ENCODE measurements at places on chromosomes 3 and 15.

DNA sequence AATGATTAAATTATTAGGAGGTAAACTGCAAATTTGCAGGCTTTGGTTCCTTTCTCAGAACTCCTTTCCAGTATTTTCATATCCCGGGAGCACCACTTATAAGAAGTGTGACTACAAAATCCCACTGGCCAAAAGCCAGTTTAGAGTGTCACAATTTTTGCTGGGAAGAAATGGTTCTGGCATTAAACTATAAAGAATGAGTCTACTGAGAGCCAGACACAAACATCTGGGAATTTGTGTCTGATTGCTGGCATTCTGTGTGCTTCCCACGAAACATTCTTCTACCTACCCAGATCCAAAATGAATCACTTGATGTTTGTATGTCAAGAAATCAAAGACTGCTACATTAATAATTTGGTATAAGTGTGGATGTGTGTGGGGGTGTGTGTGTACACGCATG, 82.8 kb downstream of the DUT start:
- peak; percentile 68 for DNase-seq

DNA sequence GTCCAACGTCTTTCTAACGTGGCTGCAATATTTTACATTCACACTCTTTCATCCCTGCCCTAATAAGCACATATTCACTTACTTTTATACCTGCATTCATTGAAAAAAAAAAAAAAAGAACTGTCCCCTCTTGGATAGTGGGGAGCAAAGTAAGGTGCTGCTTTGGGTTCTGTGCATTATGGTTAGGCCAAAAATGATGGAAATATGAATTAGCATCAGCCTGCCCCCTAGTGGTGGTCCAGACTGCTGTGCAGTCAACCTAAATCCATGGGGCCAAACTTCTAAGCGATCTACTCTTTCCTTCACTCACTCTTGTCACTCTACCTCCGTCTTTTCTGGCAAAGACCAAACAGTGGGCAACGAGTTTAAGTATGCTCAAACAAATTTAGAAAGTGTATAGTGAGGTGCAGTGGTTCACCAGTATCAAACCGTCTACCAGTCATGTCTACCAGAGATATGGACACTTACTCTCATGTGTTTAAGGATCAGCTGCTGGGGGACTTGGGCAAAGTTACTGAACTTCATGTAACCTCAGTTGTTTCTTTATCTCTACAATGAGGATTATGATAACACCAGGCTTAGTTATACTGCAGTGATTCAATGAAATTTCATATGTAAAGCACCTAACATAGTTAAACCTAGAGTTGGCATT, 61.5 kb upstream of the GRM7 start:
- DNase-seq: no peak

DNA sequence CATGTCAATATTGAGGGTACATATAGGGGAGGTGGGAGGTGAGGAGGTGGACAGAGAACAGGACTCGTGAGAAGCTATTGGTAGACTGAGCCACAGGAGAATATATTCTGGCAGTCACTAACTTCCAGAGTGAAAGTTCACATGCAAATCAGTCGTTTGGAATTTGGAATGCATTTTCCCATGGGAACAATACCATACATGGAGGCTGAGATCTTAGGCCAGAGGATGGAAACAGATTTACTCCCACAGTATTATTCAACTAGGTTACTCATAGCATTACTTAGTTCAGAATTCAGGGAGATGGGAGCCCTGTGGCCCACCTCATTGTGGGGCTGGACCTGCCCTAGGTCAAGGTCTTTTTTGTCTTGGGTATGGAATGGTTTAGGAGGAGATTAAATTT, 36.4 kb upstream of the ABHD2 start:
- peak; percentile 78 for DNase-seq

GRCh38 chr15:64685230-64685888, 90.0 kb downstream of the RBPMS2 start:
- no peak for DNase-seq

DNA sequence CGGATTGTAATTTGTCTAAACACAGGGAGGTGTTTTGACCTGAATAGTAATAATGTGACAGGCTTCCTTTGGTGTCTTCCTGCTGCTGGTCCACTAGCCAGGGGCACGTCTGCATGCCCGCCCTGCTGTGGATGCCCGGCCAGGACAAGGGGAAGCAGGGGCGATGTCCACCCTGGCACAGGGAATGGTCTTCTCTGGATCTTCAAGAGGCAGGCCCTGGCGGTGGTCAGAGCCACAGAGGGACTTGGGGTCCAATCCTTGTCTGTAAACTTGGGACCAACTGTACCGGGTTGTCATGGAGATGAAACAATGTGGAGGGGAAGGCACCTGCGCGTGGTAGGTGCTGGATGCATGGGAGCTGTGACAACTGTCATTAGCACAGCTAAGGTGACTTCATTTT, 134.1 kb downstream of the RPLP1 start:
- no peak for DNase-seq

GRCh38 chr3:463252-464192, 267.0 kb downstream of the CHL1 start:
- no peak for DNase-seq

DNA sequence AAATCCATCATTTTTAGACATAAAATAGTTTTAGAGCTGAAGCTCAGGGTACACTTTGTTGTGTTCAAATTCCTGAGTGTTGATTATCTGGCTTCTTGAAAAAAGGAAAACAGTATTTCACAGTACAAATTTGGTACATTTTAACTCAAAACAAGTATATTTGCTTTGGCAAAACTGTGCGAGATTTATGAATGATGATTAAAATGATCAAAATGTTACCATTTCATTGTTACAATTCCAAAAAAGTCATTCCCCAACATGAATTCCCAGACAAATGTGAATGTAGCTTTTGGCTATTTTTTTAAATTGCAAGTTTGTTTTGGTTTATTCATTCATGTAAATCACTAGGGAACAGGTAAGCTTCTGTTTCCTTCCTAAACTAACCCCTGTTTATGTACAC, 347.4 kb upstream of the DCBLD2 start:
- peak; percentile 32 for DNase-seq

DNA sequence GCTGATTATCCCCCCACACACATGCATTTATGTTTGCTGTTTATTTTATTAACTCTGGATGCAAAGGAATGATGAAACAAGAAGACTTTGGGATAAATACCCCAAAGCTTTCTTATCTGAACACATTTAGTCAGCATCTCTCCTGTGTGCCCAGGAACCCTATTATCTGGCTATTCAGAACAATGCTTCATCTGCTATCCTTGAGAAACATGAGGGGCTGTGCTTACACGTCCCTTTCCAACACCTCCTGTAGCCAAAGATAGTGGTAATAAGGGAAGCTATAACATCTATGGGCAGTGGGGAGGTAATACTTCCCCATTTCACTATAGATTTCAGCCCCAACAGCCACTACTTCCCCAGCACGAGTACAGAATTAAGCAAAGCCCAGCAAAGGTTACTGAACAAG, 94.7 kb downstream of the SSR3 start:
- DNase-seq: no peak

GRCh38 chr3:52385157-52385556, 59.7 kb downstream of the SEMA3G start:
- DNase-seq: peak; percentile 25

DNA sequence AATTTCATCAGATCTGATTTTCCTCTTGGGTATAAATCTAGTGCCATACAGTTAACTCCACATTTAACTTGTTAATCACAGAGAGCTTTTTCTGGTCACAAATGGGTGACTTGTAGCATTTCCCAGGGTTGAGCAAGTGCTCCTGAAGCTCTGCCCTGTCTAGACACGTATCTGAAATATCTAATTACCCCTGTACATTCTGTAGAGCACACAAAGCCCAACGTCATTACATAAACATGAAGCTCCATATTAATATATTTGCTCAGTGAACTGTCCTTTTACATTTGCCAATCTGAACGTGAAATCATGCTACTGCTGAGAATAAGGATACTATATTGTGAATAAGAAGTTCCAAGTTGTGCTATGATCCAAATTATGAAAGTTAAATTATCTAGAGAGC, 49.0 kb downstream of the THBS1 start:
- DNase-seq: no peak

DNA sequence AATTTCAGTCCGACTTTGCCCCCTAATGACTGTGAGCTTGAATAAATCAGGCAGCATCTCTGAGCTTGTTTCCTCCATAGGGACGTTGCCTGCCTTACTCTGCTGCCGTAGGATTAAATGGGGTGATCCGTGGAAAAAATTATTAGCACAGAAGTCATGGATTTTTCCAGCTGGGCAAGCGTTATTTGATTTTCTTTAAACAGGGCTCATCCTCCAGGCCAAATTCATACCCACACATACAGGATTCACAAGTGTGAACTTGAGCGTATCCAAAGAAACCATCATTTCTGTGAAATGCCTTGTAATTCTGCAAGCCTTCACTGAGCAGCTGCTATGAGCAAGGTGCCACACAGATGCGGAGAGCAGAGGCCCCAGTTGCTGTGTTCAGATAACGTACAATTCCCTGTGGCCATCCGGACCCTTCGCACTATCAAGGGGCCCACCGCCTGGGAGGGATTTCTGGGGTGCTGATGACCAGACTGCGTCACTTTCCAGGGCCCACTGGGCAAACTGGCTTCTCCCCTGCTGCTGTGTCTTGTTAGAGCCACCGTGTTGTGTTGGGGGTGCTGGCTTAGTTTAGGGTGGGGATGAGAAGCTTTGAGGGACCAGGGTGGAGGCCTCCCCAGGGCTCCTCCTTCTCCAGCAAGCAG, 61.4 kb downstream of the MGLL start:
- no peak for DNase-seq

GRCh38 chr15:41115161-41115651, 874 bp downstream of the INO80 start:
- DNase-seq: peak; percentile 64

Measured in EL (cell line).